ENCODE measurements at places on chromosomes 4 and X.

- DNase-seq = no peak
Observed at GRCh38 chr4:8599657-8600056, 7.1 kb downstream of the CPZ start.

DNA sequence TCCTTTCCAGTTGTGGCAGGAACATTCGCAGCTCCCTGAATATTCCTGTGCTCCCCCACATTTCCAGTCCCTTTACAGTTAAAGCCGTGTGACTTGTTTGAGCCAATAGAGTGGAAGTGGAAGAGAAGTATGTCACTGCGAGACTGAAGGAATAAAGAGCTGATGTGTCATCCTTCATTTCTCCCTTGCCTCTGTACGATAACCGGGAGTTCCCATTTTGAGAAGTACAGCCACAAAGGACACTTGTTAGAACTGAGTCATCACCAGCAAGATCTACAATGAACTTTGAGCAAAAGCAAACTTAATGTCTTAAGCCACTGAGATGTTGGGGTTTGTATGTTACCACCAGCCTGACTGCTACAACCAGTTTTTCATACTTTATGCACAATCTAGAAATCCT lies 92.3 kb downstream of the SPRY1 start:
- peak; percentile 11 for DNase-seq

DNA sequence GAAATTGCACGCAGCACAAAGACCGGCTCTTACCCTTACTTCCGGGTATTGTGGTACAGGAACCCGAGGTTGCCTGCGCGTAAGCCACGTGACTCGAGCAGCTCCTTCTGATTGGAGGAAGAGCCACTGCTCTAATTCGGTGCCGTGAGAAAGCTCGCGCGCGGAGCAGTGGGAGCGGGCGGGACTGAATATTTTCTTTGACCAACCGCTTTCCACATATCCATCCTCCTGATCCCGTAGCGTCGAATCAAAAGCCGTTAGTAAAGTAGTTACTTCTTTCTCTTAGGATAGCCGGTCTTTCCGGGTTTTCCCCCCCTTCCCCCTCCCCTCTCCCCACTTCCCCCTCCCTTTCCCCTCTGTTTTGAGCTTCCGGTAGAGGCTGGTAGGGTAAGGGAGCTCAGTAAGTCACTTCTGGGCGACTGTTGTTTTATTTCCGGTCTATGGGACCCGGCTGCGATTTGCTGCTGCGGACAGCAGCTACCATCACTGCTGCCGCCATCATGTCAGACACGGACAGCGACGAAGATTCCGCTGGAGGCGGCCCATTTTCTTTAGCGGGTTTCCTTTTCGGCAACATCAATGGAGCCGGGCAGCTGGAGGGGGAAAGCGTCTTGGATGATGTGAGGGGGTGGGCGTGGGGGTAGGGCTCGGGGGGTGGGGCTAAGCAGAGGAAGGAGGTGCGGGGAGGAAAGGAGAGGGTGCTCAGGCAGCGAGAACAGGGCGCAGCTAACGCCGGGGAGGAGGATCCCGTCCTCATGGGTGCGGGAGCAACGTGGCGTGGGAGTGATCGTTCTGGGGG lies at the start of gene TAF1:
Gene TAF1 (plus strand): TSS at position 483 of the 799 bp plus-strand sequence. CDS start 18 bp downstream, at position 501.
- DNase-seq = peak; percentile 94

GRCh38 chr4:133982533-133983224 lies 218.9 kb downstream of the PABPC4L start:
- no peak for DNase-seq

- no peak for DNase-seq
Observed at GRCh38 chrX:154307202-154307601, 11.6 kb downstream of the TKTL1 start.

DNA sequence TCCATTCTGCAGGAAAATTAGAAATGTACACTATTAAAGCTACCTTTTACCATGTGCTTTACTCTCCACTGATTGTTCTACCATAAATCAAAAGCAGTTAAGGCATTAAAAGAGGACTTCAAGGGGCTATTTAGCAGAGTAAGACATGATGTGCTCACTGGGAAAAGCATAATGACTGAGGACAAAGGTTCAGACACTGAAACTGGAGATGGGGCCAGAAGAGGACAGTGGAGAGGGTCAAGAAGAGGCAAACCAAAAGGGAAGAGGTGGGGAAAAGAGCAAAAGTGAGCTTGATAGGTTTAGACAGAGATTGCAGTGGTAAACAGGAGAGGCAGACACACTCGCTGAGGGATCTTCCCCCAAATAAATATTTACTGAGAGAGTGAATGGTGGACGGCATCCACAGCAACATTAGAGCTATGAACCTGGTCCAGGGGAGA lies 23.8 kb downstream of the SH3RF1 start:
- DNase-seq = no peak

DNA sequence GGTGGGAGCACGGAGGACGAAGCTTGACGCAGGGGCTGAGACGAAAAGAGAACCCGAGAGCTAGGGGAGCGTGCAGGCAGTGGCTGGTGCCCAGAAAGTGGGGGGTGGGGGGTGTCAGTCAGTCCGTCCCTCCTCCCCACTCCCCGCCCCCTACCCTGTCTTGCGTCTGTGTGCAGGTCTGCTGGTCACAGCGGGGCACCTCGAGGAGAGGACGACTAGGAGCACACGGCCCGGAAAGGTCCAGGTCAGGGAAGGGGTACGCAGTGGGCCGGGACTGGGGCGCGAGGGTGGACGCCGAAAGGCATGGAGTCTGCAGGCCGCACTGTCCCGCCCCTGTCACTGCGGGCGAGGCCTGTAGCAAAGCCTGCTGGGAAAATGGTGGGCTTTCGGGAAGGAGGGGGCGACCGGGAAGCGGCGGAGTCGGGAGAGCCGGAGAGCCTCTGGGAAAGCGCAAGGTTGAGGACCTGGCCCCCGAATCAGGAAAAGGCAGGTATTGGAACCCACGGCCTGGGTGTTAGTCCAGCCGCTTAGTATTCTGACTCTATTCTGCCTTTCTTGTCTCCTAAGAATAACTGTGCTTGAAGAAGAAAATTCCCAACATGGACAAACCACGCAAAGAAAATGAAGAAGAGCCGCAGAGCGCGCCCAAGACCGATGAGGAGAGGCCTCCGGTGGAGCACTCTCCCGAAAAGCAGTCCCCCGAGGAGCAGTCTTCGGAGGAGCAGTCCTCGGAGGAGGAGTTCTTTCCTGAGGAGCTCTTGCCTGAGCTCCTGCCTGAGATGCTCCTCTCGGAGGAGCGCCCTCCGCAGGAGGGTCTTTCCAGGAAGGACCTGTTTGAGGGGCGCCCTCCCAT lies 769 bp downstream of the TCEAL1 start:
- peak; percentile 21 for DNase-seq

DNA sequence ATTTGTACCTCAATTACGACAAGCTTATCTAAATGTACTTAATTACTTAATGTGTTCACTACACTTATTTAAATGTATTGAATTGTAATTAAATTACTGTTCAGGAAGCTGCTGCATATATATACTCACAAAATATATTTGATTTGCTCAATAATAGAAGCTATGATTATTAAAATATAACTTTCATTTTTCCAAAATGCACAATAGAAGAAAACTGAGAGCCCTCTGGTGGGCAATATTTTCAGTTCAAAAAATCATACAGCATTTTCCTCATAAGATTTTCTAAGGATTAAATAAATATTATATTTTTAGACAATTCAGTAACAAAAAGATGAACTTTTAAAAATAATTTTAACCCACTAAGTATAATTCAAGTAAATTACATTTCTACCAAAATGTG lies 217.3 kb downstream of the DKK2 start:
- DNase-seq = no peak

- no peak for DNase-seq
Observed at GRCh38 chr4:7947927-7948326, 8.3 kb upstream of the AFAP1 start.

DNA sequence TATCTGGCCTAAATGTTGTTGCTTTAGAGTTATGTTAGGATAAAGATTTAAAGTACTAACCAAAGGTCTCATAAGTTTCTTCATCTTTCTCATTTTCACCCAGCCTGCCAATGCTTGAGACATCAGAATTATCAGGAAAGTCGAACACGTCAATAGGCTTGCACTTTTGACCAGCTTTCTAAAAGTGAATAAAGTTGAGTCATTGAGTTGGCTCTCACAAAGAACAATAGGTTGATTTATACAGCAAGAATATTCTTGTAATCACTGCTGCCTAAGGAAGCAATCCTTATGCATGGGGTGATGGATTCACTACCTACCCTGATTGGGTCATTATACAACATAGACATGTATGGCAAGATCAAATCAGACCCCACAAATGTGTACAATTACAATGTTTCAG lies 5.0 kb downstream of the CENPU start:
- DNase-seq = no peak

- DNase-seq = no peak
Observed at GRCh38 chrX:154598656-154599055, 13.7 kb downstream of the CTAG1A start.

DNA sequence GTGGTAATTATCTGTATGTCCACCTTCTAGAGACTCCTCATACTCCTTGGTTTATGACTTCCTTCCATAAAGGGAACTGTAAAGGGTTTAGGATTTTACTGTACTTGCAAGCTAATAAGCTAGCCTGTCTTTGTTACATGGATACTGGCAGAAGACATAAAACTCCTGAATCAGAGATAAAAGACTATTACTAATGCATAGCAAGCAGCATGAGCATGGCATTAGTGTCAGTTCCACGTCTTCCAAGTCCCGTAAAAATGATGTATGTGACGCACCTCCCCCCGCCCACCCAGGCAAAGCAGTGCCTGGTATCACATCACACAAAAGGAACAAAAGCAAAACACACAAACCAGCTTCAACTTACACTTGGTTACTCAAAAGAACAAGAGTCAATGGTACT lies 71.0 kb downstream of the SLC10A6 start:
- no peak for DNase-seq

- no peak for DNase-seq
Observed at GRCh38 chr4:6910340-6910959, 824 bp downstream of the TBC1D14 start.

- DNase-seq = no peak
Observed at GRCh38 chr4:139761461-139761860, 95.8 kb downstream of the MGST2 start.

DNA sequence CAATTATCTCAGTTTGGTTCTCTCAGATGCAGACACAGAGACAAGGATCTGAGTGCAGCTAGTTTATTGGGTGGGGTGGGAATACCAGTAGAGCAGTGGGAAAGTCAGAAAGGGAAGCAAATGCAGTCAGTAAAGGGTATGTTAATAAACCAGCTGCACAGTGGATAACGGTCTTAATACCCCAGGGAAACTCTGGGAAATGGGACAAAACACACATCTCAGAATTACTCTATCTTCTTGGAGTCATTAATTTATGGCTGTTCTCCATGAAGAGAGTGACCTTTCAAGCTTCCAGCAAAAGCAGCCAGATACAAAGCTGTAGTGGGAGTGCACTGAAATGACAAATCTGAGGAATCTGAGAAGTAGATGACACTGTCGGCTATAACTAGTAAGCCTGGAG lies 73.3 kb upstream of the NALF2 start:
- no peak for DNase-seq

GRCh38 chr4:137531986-137532868 lies at the start of gene PCDH18:
TSS of gene PCDH18 (minus strand) at chr4:137532494. CDS start at chr4:137532088, 406 bp downstream.
- DNase-seq = peak; percentile 27

DNA sequence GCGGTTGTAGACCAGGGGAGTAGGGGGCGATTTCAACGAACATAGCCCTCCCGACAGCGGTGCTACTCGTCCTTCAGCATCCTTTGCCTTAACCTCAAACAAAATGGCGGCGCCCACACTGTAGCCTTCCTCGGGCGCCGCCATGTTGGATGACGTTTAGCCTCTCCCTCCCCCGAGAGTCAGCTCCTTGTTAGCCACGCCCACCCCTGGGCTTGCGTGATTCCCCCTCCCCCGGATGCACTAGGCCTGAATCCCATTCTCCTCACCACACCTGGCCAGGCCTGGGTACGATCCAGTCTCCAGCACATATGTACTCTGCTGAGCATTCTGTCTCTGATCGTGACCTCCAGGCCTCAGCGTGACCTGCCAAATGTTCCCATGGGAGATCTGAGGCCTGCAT lies 49.0 kb upstream of the ZNF157 start:
- no peak for DNase-seq

DNA sequence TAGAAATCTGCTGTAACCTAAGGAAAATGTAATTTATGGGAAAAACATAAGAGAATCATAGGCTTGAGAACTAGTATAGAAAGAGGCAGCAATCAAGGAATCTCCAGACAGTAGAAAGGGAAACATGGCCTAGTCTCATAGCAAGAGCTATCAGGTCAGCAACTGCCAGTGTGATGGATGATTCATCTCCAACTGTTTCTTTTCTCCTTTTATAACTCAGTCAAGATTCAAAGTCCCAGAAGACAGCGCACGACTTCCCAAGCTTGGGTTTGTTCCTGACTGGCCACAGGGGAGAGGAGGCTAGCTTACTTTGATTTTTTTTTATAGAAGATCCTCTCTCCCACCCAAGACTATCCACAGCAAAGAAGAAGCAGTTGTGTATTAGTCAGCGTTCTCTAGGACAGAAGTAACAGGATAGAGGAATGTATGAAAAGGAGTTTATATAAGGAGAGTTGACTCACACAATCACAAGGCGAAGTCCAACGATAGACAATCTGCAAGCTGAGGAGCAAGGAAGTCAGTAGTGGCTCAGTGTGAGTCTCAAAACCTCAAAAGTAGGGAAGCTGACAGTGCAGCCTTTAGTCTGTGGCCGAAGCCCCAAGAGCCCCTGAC lies 181.5 kb downstream of the GC start:
- no peak for DNase-seq

DNA sequence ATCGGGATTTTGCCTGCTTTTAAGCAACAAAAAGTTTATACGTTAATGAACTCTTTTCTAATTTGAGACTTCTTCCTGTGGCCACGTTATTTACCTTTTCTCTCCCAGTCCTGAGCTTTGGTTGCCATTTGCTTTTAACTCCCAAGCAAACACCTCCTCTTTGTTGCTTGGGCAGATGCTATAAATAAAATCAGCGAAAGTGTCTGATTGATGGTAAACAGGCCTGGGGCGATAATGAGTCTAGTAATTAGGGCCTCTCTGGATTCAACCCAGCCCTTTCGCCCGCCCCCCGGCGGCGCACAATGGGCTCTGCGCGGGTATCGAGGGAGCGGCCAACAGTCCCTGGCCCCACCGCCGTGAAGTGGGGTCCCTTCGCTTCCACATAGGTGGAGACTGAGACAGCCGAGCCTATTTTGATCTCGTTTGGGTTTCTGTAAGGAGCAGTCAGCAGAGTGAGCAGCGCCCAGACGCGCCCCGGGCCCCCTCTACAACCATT lies 790 bp downstream of the CLGN start:
- no peak for DNase-seq

- DNase-seq = no peak
Observed at GRCh38 chrX:111361751-111362150, 50.2 kb downstream of the DCX start.

DNA sequence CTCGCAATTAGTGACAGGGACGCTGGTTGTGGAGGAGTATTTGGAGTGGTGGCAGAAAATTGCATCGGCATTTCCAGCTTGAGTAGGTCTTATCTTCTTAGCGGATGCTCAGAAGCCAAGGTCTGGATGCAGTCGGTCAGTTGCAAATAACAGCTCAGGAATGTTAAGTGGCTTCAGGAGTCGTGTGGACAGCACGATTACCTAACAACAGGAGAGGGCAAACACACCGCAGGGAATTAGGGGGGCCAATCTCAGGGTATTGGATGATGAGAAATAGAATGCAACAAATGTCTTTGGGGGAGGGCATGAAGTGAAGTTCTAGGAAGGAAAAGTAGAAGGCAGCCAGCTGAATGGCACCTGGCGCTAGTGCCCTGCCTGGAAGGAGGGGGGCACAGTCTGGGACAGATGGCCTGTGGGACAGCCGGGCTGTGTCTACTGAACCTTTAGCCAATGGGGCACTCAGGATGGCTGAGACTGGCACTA lies 11.8 kb downstream of the RASL11B start:
- no peak for DNase-seq

Measured in CD4-positive, alpha-beta T cell treated with Interleukin-1 beta for 1 hour (primary cell).